ENCODE measurements at places on chromosomes 3 and 15.

GRCh38 chr3:352599-352998, 156.0 kb downstream of the CHL1 start:
- no peak for DNase-seq

GRCh38 chr3:152843955-152844354, 9.0 kb downstream of the P2RY1 start:
- DNase-seq: no peak

DNA sequence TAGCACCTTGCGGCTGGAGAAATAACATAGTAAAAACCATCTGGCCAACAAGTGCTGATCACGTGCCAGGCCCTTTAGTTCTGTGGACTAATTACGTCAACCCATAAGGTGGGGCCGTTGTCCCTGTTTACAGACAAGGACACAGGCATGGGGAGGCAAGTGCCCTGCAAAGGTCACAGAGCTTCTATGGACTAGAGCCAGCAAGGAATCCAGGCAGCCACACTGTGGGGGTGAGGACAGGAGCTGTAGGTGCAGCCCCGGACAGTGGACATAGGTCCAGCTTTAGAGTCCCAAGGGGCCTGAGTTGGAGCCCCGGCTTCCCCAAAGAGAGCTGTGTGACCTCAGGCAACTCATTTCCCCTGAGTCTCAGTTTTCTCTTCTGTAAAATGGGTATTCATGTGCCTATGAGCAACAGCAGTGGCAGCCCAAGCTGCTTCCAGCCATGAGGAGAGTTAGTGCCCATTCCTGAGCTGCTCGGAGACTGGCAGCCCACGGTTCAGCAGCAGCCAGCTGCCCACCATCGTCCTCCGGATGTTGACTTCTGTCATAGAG, 13.9 kb downstream of the CHST13 start:
- DNase-seq: no peak

GRCh38 chr3:23923786-23924185, 6.9 kb downstream of the RPL15 start:
- no peak for DNase-seq

DNA sequence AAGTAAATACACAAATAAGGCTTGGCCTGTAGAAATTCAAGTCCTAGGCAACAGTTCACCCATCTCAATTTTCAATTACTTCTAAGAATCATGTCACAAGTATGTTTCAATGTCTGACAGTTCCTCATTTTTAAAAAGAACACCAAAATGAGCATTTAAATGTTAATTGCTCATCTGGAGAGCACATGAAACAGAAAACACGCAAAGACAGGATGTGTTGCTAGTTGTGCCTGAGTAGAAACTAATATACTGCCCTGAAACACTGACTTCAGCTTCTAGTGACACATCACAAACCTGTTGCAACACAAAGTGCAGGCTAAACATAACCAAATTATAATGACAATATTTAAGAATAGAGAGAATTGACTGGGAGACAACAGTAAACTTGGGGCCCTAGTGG, 167.3 kb upstream of the THBS1 start:
- peak; percentile 77 for DNase-seq

GRCh38 chr15:31360843-31361763, 34.5 kb downstream of the KLF13 start:
- peak; percentile 23 for DNase-seq

DNA sequence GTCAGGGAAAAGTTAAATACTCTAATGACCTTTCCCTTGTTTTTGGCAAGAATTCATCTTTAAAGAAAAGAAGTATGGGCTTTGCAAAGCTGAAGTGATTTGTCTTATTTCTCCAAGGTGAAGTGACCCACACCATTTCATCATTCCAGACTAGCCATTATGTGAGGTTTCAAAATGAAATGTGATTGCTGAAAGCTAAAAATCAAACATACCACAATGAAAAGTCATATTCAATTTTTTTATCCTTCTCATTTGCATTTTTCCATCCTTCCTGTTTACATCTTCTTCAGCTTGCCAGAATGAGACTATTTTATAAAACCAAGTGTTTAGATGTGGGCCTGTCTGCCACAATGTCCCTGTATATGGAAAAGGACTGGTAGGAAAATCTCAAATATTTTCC, 142.3 kb upstream of the STRIT1 start:
- DNase-seq: no peak

GRCh38 chr3:139127101-139127500, 82.4 kb upstream of the PRR23C start:
- no peak for DNase-seq

- DNase-seq: no peak
Observed at GRCh38 chr3:197362081-197362480, 63.7 kb upstream of the DLG1 start.

DNA sequence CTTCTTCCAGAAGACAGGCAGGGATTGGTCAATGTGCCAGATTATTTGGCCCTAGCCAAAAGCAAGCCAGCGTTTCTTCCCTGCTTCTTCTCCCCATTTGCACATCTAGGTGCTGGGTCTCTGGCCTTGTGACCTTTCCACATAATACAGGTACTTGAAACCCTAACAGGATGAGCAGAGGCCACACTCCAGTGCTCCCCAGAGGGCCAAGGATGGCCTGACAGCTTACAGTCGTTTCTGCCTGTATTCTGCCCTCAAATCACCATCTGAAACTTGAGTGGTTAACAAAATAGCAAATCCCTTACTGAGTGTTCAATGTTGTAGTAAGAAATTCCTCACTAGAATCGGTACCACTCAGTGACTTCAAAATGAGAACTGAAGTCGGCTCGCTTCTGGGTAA, 29.1 kb downstream of the MKRN2 start:
- no peak for DNase-seq

DNA sequence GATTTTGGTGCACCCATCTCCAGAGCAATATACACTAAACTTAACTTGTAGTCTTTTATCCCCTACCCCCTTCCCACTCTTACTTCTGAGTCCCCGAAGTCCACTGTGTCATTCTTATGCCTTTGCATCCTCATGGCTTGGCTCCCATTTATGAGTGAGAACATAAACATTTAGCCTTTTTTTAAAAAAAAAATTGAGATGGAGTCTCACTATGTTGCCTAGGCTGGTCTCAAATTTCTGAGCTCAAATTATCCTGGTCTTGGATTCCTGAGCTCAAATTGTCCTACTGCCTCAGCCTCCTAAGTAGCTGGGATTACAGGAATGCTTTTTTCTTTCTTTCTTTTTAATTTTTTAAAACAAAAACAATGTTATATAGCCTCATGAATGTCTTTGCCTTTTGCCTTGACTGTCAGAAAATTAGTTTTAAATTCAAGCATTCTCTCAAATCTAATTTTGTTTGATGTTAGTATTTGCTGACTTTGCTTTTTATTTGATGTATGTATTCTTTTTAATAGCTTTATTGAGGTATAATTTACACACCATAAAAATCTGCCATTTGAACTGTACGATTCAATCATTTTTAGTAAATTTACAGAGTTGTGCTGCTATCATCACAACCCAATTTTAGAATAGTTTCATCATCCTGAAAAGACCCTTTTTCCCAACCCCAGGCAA, 46.9 kb downstream of the NFKBIZ start:
- DNase-seq: no peak

- DNase-seq: no peak
Observed at GRCh38 chr3:42660898-42661297, 7.4 kb downstream of the ZBTB47 start.

Data from bone marrow (tissue), 2 donors.